ENCODE measurements at places on chromosomes 3 and 15. TPM values are rescaled to one million over a fixed set of nuclear protein-coding genes. Genes with fewer than 3 reads are reported as not detected.

DNA sequence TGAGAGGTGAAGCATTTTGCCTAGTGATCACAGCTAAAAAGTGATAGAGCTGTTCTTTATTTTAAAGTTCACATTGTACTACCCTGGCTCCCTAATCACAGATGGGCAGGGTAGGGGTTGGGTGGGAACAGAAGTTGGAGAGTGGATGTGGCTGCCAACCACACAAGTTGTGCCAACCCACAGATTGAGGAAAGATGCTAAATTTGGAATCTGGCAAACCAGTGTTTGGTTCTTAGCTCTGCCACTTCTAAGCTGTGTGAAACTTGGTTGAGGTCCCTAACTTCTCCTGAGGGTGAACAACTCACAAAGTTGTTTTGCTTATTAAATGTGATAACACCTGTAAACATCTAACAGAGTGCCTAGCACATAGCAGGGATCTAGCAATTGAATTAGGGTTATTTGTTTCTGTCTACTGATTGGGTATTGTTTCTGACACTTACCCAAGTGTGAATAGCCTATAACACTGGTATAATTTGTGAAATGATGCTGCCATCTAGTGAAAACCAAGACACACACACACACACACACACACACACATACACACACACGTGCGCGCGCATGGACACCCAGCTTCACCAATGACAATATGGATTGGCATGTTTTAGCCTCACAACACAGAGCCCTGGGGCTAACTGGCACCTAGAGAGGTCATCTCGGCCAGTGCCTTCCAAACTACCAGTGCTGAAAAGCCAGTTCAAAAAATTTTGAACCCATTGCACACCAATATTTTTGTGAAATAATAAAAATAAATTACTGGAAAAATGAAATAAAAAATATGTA lies 25.3 kb downstream of the ADGRG7 start:
- no peak for ATAC-seq

- no peak for ATAC-seq
These were observed 222.2 kb upstream of the BHLHE40 start for GRCh38 chr3:4756855-4757574.

DNA sequence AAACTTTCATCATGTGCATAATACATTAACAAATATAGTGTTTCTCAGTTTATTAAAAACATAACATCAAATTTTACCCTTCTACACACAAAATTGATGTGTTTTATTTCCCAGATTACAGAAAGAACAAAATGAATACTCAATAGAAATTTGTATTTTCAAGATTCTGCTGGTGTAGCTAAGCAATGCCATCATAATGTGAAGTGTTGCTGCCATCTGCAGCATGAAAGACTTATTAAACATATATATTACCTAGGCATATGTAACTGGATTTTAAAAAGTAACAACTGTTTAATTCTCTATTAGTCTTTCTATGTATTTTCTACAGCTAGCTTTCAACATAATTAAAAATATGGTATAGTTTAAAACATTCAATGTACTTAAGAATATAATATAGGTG lies 27.5 kb downstream of the PLSCR5 start:
- peak; percentile 66 for ATAC-seq

The GOLGA6A gene
- 0.15 TPM for total RNA-seq

- ATAC-seq: no peak
These were observed 188.7 kb upstream of the EIF1B start for GRCh38 chr3:40120806-40121205.

Data from gastroesophageal sphincter (tissue), 4 donors.